ENCODE measurements at places on chromosomes 2 and 18.

DNA sequence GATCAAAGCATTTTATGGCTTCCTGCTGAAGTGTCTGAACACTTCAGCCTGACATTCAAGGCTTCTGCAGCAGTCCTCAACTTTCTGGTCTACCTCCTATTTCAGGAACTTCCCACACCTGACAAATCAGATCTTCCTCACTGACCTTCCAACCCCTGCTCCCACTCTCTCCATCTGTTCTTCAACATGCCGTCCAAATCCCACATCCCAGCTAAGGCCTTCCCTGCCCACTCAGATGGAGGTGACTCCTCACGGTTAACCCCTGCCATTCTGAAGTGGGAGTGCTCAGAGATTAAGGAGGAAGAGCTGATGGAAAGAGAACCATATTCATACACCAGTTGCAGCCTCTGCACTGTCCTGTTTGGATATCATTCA is 104.8 kb downstream of the POLR1A start:
- no peak for DNase-seq

GRCh38 chr18:32804134-32804888 is 31.5 kb upstream of the KLHL14 start:
- no peak for DNase-seq

- no peak for DNase-seq
Measured at GRCh38 chr2:174846218-174846617, 81.9 kb upstream of the CHRNA1 start.

DNA sequence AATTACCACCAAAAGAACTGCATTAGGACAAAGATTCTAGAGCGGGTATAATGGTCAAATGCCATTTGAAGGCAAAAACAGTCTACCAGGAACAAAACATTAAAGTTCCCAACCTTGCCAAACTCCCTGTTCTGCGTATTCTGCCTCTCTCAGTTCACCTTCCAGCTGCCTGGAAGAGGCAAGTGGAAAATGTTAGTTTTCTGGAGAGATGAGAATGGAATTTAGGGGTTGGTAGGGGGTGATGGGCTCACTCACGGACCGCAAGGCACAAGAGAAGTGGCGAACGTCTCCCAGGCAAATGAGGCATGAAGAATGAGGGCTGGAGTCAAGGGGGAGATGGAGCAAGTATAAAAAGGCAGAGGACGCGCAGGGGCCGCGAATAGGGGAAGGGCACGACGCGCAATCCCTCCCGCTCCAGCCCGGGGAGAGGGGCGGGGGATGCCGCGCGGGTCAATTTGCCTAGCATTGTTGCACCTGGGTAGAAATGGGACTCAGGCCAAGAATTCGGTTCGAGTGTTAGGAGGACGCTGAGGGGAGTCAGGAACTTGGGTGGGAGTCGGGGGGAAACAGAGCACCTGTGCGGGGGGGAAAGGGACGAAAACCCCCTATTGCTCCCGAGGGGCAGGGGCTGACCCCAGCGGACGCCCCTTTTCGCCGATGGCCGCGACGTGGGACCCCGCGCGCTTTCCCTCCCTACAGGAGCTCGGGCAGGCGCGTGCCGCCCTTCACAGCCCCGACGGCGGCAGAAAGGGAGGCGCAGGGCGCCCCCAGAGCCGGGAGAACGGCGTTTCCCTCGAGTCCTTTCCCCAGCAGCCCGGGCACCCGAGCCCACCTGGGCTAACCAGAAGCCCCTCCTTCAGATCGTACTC is 573 bp downstream of the PAIP2B start:
- DNase-seq: peak; percentile 12

DNA sequence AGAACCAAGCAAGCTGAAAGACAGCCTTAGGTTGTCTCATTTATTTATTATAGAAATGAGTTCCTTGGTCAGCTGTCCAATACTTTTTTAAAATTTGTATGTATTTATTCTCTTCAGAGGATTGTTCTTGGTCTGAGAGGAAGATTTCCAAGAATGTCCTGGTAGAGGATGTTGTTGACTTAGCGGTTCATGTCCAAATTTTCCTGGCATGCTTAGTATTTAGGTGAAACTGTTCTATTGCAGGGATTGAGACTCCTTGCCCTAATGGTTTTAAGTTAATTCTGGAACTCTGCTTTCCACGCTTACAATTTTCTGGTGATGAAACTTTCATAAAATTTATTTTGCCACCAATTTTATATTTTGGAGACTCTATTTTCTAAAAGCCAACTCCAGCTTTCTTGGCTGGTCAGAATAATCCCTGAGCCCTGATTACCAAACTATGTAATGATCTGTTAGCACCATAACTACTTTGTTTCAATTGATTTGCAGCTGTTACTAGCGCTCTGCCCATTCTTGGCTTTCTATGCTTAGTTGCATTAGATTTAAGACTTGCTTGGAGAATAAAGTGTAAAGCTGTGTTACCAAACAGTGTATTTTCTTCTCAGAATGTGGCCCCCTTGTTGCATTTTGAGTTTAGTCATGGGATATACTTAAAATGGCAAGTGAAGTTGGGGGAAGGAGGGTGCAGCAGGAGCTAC is 1868.8 kb upstream of the CELF4 start:
- DNase-seq: no peak

DNA sequence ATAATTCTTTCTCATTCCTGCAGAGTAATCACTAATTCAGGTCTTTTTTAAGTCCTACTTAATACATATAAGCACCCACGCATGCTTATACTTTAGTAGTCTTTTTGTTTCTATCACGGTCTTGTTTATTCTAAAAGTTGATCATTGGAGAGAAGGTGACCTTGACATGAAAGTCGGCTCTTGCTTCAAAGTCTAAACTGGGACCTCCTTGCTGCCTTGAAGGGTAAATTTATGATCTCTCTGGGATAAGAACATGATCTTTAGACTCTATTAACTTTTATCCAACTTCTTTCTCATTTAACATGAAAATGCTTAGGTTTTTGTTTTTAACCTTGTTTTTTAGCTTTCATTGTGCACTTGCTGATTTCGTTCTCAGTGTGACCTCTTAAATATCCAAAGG is 792.3 kb downstream of the DPP10 start:
- no peak for DNase-seq

GRCh38 chr2:142650601-142651000 is 226.9 kb upstream of the KYNU start:
- no peak for DNase-seq

DNA sequence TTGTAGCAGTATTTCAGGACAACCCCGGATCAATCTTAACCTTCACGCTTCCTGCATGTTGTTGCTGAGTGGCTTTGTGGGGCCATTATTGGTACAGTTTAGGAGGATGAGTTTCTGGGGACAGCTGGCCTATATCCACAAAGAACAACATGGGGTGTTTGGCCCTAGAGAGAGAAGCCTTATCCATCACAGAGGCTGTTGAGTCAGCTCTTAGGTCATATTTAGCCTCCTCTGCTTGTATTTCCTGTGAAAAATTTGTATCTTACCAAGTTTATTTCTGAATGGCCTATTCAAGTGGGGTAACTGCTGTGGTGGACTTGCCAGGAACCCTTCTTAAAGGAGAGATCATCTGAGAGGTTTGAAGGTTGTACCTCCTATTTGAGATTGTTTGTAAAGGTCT is 77.6 kb downstream of the MAP4K4 start:
- DNase-seq: no peak

GRCh38 chr18:58403799-58404455 is 225.0 kb downstream of the ALPK2 start:
- DNase-seq: no peak

DNA sequence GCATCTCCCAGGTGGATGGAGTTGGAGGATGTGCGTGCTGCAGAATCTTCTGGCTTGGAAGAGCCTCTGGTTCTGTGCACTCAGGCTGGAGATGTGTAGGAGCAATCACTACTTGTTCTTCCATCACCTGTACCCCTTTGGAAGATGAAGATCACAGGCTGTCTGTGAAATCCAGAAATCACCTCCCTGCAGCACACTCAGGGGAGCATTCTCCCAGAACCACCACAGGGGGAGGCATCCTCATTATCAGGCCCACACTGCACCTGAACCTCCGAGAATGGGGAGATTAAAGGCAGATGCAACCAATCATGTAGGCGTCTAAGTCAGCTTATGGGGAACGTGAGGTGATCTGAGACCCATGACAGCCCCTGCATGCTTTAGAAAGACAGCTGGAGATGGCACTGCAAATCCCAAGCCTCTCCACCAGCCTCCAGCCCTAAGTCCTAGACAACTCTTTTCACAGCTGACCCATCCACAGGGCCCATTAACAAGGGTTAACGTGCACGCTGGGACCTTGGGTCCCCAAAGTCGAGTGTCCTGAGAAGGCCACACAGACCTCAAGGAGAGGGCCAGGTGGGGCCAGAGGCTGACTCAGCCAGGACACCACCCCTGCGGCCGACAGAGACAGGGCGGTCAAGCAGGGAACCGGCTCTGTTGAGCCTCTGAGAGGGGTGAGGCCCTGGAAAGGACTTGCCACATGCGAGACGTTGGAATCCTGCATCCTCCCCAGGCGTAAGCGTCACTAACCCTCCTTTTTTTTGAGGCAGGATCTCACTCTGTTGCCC is 314.9 kb downstream of the EIPR1 start:
- no peak for DNase-seq

GRCh38 chr18:75363446-75364225 is 63.9 kb downstream of the SMIM21 start:
- no peak for DNase-seq

DNA sequence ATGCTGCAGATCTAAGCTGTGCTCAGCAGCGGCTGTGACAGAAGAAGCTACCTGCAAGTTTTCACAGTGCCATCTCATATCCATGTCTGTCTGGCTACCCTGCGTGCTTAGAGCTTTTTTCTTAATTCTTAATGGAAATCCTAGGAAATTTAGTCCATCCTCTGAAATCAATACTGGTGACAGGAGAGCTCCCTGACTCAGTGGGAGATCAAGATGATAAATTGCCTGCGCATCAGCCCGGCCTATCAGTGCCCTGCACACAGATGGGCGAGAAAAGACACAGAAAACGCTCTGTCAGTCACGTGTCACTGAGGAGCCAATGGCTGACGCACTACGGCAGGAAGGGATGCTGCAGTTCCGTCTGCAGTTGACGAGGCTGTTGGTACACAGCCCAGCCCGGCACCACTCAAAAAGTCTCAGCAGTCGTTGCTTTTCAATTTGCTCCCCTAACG is 819.6 kb upstream of the FSHR start:
- DNase-seq: peak; percentile 16

GRCh38 chr2:70243806-70244584 is 4.4 kb downstream of the TIA1 start:
- no peak for DNase-seq

GRCh38 chr18:3260995-3261372 is 949 bp upstream of the MYL12B start:
- DNase-seq: no peak

GRCh38 chr18:3652380-3653262 is 202.6 kb downstream of the TGIF1 start:
- peak; percentile 71 for DNase-seq

GRCh38 chr2:128531856-128532255 is 213.2 kb upstream of the HS6ST1 start:
- no peak for DNase-seq

DNA sequence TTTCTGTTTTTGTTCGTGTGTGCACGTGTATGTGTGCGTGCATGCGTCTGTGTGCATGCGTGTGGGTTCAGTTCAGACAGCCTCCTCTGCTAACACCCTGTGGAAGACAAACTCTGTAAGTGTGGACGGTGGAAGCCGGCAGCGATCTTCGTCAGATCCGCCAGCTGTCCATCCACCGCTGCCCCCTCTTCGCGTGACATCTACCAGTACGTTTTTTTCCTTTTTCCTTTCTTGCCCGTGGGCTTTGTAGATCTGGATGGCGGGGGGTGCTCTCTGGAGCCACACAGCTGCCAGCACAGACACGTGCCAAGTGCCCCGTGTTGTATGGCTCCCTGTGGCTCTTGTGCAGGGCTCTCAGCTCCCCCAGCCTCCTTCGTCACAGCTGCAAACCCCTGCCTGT is 32.3 kb downstream of the ITGB1BP1 start:
- no peak for DNase-seq

GRCh38 chr2:189231719-189232323 is 52.3 kb upstream of the COL5A2 start:
- no peak for DNase-seq

DNA sequence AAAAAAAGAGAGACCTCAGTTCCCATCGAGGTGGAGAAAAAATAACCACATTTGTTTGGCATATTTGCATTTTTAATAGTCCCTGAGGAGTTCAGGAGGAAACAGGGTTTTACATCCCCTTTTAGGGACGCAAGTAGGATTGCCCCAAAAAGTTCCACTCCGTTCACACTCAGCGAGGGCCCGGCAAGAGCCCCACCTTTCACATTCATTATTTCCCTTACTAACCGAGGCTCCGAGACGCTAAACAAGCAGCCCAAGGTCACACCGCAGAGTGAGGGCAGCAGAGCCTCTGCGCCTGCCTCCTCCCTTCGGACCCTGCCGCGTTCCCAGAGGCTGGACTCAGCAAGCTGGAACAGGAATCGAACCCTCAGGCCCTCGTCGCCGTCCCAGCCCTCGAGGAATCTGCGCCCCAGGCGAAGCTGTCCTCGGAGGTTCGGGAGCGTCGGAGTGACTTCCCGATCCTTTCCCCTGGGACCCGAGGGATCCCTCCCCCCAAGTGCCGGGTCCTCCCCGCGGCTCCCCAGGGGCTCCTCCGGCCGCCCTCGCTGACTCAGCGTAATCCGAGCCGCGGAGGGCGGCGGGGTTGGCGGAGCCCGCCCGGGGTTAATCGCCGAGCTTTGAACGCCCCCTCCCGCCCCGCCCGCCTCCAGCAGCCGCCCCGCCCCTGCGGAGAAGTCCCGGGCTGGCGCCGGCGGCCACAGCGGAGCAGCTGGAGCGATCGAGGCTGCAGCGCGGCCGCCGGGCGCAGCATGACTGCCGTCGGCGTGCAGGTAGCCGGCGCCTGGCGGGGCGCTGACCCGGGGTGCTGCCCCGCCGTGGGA is at the start of gene TMEM37:
Gene TMEM37, plus strand, starts transcription at position 700 of the 821 bp plus-strand sequence. Its CDS starts 50 bp downstream, at position 750.
- no peak for DNase-seq

GRCh38 chr2:130864830-130865800 is 28.4 kb downstream of the ARHGEF4 start:
- DNase-seq: no peak

- no peak for DNase-seq
Measured at GRCh38 chr2:144890828-144891227, 370.9 kb upstream of the ZEB2 start.

DNA sequence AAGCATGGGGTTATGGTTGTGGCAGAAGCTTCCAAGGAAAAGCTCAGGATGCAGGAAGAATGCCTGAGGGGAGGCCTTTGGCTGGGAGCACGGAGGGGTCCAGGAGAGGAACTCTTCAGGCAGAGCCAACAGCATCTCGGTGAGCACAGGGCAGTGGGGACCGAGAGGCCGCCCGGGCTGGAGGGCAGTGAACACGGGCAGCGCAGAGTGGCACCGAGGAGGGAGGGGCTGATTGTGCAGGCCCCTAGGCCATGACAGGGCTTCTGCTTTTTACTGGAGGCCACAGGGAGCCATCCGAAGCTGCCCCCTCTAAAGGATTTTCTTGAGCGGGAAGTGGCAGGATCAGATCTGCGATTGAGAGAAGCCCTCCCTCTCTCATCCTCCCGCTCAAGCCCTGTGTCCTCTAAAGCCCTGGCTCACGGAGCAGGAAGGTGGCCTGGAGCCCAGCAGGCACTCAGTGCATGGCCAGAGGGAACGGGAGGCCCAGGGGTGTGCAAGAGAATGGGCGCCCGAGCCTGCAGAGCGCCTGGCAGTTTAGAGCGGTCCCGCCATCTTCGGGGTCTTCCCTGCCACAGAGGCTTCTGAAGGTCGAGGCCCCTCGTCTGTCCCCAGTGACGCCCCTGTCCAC is 110.0 kb upstream of the STON1 start:
- no peak for DNase-seq
